ENCODE measurements at places on chromosomes 6 and 20.
A peak's percentile ranks its signal among the peaks of the same experiment; 100 is the strongest.

DNA sequence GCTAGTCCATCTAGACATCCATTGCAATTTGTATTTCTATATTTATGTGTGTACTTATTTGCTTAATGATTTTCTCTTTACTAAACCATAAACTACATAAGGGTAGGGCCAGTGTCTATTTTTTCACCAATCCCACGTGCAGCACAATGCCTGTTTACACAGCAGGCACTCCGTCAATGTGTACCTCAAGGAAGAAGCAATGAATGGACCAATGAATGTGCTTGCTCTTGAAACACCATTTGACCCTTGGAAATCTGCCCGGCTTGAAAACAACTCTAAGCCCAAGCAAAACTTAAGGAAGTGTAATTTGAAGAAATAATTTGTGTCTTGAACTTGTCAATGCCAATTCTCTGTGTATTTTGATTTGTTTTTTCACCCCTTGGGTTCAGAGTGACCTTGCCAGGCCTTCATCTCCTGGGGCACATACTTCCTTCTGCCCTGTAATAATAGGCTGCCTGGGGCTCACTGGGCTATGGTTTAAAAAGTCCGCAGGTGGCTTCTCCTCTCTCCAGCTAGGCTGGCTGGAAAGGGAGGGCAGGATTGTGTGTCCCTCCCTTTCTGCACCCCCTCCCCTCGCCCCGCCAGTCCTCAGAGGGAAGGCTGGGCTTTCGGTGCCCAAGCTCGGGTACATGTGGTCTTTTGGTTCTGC lies 140.8 kb upstream of the ARMC2 start:
- DNase-seq = no peak

DNA sequence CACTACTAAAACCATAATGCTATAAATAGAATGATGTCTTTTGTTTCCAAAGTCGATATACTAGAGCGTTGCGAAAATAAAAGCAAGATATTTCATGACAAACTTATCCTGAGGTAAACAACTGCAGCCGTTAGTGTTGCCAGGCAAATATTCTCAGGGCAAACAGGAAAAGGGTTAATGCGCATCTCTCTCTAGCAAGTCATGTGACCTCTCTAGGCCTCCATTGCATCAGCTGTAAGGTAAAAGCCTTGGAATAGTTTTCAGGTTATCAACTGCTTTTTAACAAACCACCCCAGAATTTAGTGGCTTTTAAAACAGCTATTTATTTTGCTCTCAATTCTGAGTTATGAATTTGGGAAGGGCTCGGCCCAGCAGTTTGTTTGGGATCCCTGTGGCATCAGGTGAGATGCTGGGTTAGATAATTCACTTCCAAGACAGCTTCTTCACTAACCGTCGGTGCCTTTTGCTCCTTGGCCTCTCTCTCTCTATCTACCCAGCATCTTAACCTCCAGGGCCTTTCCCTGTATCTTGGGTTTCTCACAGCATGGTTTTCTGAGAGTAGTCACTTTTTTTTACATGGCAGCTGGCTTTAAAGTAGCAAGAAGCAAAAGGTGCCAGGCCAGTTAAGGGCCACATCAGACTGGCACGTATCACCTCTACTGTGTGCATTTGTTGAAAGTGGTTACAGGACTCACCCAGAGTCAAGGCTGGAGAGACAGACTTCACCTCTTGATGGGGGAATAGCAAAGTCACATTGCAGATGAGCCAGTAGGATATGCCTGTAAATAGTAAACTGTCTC lies 39.2 kb upstream of the LTV1 start:
- DNase-seq = no peak

- no peak for DNase-seq
Observed at GRCh38 chr20:50850721-50851286, 55.9 kb downstream of the BCAS4 start.

DNA sequence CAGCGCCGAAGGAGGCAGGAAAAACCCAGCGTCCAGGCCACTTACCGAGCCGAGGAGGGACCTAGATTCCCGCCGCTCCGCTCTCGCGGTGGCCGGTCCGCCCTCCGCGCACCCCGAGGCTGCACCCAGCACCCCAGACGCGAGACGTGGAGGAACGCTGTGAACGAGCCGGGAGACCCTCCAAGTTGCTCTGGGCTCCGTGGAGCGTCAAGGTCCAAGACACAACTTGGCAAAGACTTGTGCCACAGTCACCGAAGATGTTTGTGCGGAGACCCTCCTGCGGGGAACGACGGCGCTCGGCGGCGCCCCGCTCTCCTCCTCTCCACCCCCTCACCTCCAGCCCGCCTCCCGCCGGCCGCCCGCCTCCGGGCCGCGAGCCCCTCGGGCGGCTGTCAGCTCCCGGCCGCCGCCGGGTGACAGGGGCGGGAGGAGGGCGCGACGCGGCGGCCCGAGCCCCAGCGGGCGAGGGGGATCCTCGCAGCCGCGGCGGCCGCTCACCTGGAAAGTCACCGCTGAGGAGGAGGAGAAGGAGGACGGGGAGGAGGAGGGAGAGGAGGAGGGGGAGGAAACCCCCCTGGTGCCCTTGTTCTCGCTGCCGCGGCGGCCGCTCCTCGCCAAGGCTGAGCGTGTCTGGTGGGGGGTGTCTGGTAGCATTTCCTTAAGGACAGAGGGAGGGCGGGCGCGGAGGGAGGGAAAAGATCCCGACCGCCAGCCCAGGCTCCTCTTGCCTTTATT lies 637 bp upstream of the HIVEP2 start:
- peak; percentile 68 for DNase-seq

DNA sequence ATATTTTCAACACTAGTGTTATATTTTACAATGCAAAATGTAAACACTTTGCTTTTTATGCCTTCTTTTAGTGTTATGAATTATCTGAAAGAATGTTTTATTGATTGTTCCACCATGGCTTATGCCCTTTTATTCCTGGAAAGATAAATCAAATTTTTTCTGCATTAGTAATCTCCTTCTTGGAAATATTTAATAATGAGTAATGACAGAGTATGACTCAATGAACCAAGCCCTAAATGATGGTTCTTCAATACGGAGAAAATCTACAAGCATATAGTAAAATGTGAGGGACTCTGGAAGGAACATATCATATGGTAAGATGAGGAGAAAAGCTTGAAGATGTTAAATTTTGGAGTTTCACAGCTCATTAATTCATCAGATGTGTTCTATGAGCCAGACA lies 929.6 kb downstream of the C6orf118 start:
- DNase-seq = no peak

DNA sequence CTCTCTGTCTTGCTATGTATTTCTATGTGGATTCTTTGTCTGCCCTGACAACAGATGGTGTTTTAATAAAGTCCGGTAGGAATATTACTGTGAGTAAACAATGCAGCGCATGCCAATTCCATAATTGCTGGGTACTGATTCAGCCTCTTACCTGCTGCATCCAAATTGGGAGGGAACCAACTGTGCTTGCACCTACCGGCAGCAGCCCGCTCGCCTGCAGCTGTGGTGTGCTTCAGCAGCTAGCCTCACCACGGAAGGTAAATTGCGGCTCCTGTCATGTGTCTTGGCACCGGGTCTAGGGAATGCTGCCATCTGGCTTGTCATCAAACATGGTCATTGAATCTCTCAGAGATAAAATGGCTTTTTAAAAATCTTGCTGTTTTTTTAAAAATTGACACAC lies 704.8 kb upstream of the SLC35B3 start:
- peak; percentile 38 for DNase-seq

DNA sequence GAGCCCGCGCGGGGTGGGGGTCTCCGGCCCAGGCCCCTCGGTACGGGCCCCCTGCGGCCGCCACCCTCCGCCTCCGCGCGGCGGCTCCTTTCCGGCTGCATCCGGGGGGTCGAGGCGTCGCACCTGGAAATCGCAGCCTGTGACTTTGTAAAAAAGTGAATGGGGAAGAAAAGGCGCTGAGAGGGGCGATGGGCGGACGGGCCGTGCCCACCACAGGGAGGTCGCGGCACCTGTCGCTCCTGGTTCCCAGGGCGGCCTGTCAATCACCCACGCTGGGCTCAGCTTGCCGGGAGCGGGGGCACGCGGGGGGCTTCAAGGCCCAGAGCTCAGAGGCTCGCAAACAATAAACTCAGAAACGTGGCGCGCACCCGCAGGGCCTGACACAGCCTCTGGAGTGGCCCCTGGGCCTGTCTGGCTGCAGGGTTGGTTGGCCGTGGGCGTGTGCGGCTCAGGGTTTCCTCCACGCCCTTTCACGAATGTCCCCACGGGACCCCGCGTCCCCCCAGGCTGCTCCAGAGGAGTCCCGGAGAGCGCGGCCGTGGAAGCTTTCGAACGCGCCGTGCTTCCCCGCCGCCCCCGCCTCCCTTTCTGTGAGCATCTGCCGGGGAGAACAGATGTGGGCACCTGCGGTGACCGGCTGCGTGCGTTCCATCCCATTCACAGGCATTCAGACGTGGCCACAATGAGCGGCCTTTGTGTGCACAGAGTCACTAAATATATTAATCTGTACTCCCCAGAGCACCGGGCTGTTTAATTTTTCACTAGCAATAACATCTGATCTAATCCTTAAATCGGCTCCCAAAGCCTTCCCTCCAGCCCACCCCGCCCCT lies 6.1 kb upstream of the DLL1 start:
- DNase-seq = peak; percentile 61

- no peak for DNase-seq
Observed at GRCh38 chr6:25601800-25602673, 50.0 kb upstream of the SCGN start.

GRCh38 chr6:126072834-126073233 lies 86.5 kb downstream of the TRMT11 start:
- no peak for DNase-seq

DNA sequence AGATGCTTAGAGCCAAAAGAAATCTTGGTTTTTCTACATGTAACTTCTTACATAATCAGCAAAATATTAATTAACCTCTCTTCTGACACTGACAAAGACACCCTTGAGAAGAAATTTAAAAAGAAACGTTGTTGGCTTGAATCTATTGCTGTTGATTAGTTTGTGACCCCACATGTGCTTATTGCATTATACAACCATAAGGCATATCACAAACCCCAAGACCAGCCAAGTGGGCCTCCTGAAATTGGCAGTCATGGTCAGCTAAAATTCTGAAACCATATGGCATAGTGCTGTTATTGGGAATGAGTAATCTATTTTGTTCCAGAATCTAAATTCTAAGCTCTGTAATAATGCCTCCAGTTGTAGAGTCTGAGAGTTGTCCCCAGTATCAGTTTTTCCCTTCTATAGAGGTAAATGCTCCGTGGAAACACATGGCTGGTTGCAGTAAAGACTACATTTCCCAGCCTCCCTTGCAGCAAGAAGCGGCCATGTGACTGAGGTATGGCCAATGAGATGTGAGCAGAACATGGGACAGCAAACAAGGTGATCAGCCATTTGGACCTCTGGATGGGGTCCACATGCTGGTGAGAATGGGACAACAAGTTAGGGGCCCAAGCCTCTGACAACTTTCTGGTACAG lies 42.3 kb upstream of the PTPN1 start:
- peak; percentile 63 for DNase-seq

DNA sequence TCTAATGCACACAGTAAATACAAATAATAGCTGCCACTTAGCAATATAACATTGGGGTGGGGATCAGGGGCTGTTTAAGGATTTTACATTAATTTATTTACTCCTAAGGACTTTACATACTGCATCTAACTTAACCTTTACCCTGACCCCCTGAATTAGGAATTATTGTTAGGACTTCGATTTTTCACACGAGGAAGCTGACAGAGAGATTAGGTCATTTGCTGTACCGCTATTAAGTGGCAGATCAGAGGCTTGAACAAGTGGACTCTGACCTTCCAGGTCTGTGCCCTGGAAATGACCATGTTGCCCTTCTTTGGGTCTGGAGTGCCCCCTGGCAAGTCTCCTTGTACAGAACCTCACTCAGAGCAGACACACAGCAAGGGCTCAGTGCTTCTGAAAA lies 5.2 kb upstream of the ELMO2 start:
- DNase-seq = no peak

- DNase-seq = no peak
Observed at GRCh38 chr6:138535728-138536455, 36.6 kb upstream of the NHSL1 start.

All from D341Med (cell line).